ENCODE measurements at places on chromosomes 12 and 14.

- DNase-seq, result no peak
Observed at GRCh38 chr12:47832263-47832933, 12.7 kb upstream of the HDAC7 start.

- DNase-seq, result no peak
Observed at GRCh38 chr14:72745546-72745945, 148.4 kb downstream of the DPF3 start.

- DNase-seq, result no peak
Observed at GRCh38 chr12:79482921-79483320, 207.8 kb downstream of the PAWR start.

DNA sequence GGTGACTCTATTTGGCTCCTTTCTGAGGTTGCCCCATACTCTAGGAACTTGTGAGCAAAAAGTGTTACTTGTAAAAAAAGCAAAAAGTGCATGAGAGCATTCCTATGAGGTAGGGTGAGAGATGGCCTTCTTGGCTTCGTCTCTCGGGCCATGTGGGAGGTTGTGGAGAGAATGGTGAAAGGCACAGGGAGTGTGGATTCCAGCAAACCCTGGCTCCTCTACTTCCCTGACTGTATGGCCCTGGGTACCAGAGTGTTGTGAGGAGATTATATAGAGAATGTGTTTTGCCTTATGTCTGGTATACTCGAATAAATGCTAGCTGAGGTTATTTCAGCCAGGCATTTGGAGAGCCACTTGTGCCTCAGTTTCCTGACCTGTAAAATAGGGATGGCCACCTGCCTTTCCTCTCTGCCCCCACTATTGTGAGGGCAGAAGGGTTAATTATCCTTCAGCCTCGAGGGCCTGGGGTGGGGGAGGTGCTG lies 11.0 kb downstream of the PLEKHG3 start:
- no peak for DNase-seq

- DNase-seq, result no peak
Observed at GRCh38 chr12:80821513-80822000, 104.8 kb downstream of the MYF5 start.

DNA sequence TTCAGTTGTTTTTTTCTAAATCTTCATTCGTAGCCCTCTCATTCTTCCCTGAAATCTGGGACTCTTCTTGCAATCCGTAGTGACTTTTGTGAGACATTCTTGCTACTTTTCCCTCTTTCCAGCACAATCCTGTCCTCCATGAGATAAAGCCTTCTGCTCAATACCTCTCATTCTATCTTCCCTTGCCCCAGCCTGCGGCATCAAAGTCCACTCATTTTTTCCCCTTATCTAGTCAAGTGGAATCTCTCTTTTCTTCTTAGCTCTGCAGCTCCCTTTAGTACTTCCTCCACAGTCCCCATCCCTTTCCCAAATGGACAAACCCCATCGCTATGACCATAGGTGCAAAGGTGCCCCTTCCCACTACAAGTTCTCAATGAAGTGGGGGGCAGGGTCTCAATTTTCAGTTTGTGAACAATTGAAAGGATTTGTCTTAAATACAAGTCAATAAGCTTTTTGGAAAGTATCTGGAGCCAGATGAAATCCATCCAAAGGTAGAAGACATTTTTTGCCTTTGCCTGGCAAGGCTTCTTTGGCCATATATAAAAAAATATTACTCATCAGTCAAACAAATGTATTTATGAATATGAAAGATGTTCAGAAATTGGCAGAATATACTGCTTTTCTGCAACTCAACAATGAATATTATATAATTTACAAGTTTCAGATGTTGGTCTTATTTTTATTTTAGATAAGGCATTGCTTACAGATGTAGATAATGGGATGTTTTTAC lies 179.4 kb downstream of the SNAPC1 start:
- DNase-seq, result no peak

Measured in glomerular endothelial cell (primary cell).